Stimulated activated CD8-positive, alpha-beta memory T cell treated with anti-CD3 and anti-CD28 coated beads, Interleukin-7, amount 100 ng/mL, for 1 hour (primary cell): ENCODE measurements at places on chromosomes 2 and 18.

GRCh38 chr2:10312437-10312957 lies 9.8 kb downstream of the HPCAL1 start:
- DNase-seq = no peak

DNA sequence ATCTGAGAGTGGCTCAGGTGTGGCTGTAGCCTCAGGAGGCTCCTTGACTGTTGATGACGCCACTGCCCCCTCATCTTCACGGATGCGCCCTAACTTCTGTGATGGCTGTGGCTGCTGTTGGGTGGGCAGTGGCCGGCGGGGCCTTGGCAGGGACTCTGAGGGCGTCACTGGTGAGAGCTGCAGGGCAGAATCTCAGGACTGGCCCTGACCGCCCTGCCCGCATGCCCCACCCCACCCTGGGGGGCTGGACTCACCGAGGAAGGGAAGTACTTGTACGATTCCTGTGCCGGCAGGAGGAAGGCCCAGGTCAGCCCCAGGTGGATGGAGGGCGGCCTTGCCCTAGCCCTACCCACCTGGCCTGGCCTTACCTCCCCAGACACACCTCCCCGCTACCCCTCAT lies 2.4 kb downstream of the CXXC1 start:
- no peak for DNase-seq

GRCh38 chr2:11684894-11685460 lies 15.0 kb upstream of the NTSR2 start:
- no peak for DNase-seq

GRCh38 chr2:54901224-54901986 lies 148.8 kb downstream of the RTN4 start:
- DNase-seq = no peak

GRCh38 chr2:40394597-40394996 lies 57.3 kb downstream of the SLC8A1 start:
- no peak for DNase-seq

DNA sequence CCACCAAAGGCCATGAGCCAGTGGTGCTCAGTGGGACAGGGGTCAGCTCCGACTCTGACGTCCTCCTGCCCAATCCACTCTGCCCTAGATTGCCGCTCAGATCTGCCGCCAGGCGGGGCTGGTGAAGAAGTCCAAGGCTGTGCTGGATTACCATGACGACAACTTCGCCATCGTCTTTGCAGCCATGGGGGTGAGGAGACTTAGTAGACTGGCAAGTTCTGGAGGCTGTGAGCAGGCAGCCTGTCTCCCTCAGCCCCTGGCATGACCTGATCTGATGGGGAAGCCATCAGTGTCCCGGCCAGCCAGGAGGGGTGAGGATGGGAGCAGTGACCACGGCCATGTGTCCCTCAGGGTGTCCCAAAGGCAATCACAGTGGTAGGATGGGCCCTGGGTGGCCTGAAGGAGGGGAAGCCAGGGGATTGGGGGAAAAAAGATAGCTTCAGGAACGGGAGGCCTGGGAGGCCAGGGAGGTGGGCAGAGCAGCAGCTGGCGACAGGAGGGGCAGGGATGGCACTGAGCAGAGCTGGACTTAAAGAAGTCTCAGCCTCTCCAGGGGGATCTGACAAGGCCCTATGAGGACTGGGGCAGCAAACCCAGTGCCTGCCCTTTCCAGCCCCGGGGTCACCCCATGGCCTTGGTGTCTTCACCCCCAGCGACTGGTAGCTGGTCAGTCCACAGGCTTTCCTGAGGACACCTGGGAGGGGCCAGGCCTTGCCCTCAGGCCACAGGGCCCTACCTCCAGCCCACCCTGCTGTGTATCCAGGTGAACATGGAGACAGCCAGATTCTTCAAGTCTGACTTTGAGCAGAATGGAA lies 17.4 kb upstream of the ANKRD53 start:
- DNase-seq = no peak

DNA sequence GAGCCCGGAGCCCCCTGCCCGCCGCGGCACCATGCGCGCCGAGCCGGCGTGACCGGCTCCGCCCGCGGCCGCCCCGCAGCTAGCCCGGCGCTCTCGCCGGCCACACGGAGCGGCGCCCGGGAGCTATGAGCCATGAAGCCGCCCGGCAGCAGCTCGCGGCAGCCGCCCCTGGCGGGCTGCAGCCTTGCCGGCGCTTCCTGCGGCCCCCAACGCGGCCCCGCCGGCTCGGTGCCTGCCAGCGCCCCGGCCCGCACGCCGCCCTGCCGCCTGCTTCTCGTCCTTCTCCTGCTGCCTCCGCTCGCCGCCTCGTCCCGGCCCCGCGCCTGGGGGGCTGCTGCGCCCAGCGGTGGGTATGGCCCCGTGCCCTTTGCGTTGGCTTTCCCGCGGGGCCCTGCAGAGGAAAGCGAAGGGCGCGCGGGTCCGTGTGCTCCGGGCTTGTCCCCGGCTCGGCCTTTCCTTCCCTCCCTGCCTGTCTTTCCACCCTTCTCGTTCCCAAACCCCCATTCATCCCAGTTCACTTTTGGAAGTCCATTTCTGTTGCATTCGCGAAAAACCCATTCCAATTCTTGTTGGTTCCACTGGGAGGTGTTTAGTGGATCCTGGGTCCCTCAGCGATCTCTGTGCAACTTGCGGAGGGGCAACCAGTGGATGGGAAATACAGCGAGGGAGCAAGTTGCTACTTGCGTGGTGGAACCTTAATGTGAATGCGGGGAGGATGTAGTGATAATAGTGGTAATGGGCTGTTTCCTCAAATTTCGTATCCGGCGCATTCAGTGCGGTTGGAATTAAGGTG lies 599 bp downstream of the ADAM23 start:
- no peak for DNase-seq

GRCh38 chr2:164430166-164430783 lies 191.0 kb downstream of the GRB14 start:
- no peak for DNase-seq

DNA sequence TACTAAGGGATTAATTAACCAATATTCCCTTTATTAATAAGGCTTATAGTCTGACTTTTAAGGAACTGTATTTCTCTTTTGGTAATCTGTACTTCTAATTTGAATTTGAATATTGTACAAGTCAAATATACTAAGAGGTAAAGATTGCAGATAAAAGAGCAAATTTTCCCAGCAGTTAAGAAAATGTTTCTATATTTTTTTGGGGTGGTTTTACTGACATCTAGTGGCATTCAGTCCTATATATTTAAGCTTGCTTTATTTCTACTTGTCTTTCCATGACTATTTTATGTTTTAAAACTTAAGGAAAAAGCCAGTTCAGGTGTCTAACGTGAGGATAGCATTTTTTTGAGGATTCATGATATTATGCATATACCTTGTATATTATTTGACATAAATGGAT lies 41.6 kb downstream of the TDRD15 start:
- DNase-seq = no peak

DNA sequence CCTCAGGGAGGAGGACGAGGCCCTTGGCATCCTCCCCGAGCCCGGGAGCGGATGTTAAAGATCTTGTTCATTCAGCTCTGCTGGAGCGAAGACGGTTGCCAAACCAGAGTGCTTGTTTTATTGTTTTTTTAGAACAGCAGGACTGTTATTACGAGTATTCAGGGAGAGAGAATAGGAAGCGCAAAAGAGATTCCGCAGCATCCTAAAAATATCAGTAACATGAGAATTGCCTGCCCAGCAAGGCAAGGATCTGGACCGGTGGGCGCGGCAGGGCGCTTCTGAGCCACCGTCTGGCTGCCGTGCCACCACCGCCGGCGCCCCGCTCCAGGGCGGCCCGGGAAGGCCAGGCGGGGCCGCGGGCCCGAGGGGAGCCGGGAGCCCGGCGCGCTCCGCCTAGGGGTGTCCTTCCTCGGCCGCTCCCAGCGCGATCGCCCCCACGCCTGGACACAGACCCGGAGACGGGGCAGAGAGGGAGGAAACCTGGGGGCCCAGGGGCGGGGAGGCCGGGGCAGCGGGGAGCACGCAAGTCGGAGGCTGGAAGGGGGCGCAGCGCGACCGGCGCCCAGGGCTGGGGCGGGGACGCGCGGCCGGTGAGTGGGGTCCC lies 843 bp downstream of the CYS1 start:
- no peak for DNase-seq

DNA sequence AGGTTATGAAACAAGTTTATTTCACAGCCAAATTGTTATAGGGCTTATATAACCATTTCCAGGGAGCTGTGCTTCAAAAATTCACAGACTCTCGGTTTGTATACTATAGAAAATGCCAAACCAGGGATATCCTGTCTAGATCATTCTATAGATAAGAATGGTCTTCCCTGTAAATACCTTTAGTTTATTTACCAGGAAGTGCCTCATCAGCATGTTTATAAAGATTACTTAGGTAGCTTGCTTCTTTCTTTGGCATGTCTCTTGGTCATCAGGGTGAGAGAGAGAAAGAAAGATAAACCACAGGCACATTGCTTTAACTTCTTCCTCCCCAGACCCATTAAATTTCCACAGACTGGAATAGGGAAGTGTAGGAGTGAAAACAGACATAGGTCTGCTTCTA lies 439.4 kb downstream of the SPAG16 start:
- DNase-seq = no peak

GRCh38 chr2:65382776-65383357 lies 49.5 kb downstream of the SPRED2 start:
- peak; percentile 42 for DNase-seq

DNA sequence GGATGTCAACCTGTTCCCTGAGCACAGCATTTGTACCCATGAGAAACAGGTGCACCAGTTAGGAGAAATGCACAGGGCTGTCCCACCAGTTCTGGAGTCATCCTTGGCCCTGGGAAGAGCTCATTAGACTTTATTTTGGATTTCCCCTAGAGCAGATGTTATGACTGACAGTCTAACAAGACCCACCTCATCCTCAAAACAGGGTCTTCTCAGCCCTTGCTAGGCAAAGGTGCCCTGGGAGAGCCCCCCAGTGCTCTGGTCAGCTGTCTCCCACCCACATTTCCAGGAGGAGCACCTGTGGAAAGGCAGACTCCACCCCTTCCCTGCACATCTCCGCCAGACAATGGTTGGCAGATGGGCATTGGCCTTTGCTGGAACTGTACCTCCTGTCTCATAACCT lies 5.7 kb upstream of the SP100 start:
- no peak for DNase-seq

DNA sequence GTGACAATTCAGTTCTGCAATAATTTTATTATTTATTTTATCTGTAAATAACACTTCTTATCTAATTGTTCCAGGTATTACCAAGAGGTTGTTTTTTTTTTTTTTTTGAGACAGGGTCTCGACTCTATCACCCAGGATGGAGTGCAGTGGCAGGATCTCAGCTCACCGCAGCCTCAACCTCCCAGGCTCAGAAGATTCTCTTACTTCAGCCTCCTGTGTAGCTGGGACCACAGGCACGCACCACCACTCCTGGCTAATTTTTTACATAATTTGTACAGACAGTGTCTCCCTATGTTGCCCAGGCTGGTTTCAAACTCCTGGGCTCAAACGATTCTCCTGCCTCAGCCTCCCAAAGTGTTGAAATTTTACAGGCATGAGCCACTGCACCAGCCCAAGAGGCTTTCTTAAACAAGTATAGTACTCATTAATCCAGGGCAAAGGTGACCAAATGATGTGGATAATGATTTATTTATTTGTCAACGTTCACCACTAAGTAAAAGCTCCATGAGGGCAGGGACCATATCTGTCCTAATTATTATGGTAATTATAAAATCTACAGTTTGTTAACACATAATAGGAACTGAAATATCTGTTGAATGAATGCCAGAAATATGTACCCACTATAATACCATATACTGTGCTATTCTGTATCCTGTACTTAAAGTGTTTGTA lies 12.0 kb downstream of the STK17B start:
- no peak for DNase-seq

- DNase-seq = no peak
These were observed 52.7 kb downstream of the SMAD4 start for GRCh38 chr18:51082571-51083267.

GRCh38 chr18:76476665-76477561 lies 18.1 kb downstream of the ZNF516 start:
- no peak for DNase-seq

DNA sequence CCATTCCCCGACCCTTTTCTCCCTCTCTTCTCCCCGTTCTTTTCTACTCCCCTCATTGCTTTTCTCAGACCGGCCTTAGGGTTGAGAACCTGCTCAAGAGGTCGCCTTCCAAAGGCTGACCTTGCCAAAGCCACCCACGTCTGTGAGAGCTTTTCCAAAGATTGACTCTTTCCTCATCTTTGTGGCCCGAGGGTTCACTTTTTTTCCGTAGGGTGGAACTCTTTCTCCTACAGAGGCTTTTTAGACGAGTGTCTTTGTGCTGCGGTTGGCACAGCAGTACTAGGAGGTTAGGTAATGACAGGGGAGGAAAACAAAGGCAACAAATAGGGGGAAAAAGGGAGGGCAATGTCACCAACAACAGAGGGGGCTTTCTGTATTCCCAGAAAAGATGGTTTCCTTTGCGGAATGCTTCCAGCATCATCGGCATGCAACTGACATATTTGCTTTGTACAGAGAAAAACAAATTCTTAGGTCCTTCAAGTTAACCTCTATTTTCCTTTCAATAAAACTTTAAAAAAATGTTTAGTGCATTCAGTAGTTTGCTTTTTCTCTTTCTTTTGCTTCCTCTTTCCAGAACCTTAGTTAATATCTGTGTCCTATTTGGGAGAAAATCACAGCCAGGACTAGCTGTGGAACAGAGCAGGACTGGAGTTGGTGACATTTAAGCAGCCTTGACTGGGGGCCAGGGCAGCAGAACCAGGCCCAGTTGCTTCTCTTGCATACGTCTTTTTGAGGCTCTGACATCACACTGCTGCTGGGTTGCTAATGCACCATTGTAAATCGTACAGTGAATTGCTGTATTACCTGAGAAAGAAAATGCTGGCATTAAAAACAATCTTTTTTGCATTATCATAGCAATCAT lies 188.1 kb upstream of the FANCL start:
- DNase-seq = no peak

DNA sequence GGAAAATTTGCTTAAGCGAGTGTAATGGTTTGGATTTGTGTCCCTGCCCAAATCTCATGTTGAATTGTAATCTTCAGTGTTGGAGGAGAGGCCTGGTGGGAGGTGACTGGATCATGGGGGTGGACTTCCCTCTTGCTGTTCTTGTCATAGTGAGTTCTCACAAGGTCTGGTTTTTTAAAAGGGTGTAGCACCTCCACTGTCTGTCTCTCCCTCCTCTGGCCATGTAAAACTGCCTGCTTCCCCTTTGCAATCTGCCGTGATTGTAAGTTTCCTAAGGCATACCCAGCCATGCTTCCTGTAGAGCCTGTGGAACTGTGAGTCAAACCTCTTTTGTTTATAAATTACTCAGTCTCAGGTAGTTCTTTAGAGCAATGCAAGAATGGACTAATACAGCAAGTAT lies 6.6 kb downstream of the YIPF4 start:
- DNase-seq = no peak

- no peak for DNase-seq
These were observed 126.3 kb downstream of the IRS1 start for GRCh38 chr2:226673314-226673723.

DNA sequence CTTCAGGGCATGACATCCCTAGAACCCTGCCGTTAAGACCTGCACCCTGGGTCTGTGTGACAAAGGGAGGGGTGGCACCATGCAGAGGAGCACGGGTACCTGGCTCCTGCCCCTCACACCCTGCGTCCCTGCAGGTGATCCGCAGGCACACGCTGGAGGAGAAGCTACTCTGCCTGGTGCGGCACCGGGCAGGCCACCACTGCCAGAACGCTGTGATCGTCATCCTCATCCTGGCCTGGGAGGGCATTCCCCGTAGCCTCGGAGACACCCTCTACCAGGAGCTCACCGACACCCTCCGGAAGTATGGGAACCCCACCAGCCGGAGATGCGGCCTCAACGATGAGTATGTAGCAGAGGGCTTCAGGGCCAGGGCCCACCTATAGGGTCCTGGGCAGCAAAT lies 60.0 kb downstream of the BOLA3 start:
- DNase-seq = no peak

GRCh38 chr2:88016086-88016959 lies at the start of gene RNU2-63P:
Gene RNU2-63P, minus strand, starts transcription at chr2:88016547.
- peak; percentile 47 for DNase-seq
